SJCRH30 (cell line): ENCODE measurements at places on chromosomes 5 and 9. TPM values are rescaled to one million over a fixed set of nuclear protein-coding genes. Genes with fewer than 3 reads are reported as not detected.
A peak's percentile ranks its signal among the peaks of the same experiment; 100 is the strongest.

IFNA2 gene
- total RNA-seq: not detected in 2 replicates

DNA sequence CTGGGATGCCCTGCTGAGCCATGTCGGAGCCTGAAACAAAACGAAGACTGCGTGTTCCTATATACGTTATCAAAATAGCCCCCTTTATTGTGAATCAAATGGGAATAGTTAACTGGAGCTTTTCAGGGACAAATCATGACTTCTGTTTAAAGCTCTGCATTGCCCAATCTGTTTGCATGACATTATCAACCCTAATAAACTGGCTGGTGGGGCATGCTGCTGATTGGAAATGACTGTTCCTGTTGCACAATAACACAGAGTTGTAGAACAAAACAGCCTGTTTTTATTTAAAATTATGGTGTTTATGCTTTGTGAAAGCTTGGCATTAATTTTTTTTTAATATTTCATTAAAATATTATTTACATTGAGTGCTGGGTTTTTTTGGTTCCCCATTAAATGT, 215.5 kb downstream of the TMEM167A start:
- DNase-seq: no peak

DNA sequence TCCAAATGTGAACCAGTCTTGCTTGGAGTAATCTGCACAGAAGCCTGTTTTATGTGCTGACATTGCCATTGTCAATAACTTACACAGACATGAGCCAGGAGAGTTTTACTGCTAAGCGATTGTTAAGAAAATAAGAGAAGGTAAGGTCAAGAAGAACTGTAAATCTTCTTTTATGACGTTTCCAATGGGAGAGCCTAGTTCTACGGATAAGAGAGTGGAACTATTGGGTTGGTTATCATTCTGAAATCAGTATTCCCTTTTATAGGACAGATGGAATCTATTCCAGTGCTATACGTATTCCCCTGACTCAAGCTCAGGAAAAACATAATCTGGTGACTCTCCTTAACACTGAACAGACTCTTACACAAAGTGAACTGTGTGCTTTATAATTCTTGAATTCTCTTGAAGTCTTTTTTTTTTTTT, 137.9 kb upstream of the OTULINL start:
- no peak for DNase-seq

DNA sequence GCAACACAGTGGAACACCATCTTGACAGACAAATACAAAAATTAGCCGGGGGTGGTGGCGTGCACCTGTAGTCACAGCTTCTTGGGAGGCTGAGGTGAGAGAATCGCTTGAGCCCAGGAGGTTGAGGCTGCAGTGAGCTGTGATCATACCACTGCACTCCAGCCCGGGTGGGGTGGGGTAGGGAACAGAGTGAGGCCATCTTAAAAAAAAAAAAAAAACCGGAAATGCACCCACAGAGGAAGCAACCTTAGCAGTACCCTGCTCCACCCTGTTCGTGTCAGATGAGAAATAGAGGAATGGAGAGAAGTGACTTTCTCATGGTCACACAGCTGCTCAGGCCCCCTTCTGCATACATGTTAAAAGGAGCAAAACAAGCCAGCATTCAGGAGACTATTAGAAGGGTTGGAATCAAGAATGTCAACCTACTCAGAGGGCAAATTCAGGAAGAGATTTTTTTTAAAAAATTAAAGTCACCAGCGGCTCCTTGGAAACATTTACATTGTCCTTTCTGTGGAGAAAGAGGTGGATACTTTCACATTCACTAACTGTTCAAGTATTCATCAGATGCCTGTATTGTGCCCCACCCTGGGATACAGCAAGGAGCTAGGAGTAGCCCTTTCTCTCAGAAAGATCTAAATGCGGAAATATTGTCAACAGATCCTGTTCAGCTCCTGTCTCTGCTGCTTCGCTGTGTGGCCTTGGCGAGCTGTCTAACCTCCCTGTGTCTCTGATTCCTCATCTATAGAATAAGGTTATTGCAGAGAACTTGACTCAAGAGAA, 41.0 kb downstream of the CYFIP2 start:
- DNase-seq: no peak

ZBTB26 gene
- total RNA-seq: 10.0 and 12.4 TPM in 2 replicates

DNA sequence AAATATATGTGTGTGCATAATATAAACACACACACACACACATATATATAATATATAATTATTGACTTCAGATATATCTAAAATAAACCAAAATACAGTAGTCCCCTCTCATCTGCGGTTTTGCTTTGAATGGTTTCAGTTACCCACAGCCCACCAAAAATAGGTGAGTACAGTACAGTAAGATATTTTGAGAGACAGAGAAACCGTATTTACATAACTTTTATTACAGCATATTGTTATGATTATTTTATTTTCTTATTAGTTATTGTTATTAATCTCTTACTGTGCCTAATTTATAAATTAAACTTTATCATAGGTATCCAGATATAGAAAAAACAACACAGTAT, 564.2 kb downstream of the ACTL7B start:
- DNase-seq: no peak

OR1L6 gene
- not detected in 2 replicates for total RNA-seq

IFNK gene
- not detected in 2 replicates for total RNA-seq

DNA sequence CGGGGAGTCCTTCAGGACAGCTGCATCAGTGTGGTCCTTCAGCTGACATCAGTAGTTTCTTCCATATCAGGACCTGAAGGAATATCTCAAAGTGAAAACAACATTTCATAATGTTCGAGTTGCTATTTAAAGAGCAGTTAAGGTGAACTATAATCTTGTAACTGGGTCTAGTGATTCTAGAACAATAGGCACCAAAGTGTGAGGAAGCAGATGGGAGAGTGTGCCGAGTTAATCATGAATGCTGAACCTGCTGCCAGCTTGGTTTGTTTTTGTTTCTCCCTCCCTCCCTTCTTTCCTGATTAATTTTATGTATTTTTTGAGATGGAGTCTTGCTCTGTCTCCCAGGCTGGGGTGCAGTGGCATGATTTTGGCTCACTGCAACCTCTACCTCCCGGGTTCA, 3.6 kb upstream of the PTGR1 start:
- no peak for DNase-seq

SH2D3C gene
- total RNA-seq: 0.99 and 1.4 TPM in 2 replicates

PRPF4 gene
- 74.3 and 74.4 TPM in 2 replicates for total RNA-seq

DNA sequence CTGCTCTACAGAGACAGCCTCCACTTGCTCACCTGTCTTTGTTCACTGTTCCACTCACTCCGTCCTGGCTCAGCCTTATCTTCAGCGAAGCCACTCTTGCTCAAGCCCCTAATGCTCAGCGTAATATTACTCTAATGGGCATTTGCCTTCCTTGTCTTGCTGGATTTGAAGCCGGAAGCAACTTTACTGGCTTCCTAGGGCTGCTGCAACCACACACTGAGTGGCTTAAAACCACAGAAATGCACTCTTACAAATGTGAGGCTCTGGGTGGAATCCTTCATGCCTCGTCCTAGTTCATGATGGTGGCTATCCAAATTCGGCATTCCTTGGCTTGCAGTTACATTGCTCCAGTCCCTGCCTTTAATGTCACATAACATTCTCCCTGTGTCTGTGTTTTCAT, 85.5 kb upstream of the MARCHF11 start:
- peak; percentile 2 for DNase-seq

- peak; percentile 40 for DNase-seq
Observed at GRCh38 chr9:6758498-6759184, 868 bp downstream of the KDM4C start.

- no peak for DNase-seq
Observed at GRCh38 chr5:27963050-27963783, 924.8 kb upstream of the CDH9 start.

SPINK13 gene
- not detected in 2 replicates for total RNA-seq

HRH2 gene
- total RNA-seq: 0.15 TPM in 1 of 2 replicates, not detected in the other

- no peak for DNase-seq
Observed at GRCh38 chr5:122019919-122020590, 58.0 kb downstream of the LOX start.

GRCh38 chr9:137034709-137035506, 3.0 kb upstream of the FUT7 start:
- DNase-seq: peak; percentile 93

GPR150 gene
- not detected in 2 replicates for total RNA-seq

DNA sequence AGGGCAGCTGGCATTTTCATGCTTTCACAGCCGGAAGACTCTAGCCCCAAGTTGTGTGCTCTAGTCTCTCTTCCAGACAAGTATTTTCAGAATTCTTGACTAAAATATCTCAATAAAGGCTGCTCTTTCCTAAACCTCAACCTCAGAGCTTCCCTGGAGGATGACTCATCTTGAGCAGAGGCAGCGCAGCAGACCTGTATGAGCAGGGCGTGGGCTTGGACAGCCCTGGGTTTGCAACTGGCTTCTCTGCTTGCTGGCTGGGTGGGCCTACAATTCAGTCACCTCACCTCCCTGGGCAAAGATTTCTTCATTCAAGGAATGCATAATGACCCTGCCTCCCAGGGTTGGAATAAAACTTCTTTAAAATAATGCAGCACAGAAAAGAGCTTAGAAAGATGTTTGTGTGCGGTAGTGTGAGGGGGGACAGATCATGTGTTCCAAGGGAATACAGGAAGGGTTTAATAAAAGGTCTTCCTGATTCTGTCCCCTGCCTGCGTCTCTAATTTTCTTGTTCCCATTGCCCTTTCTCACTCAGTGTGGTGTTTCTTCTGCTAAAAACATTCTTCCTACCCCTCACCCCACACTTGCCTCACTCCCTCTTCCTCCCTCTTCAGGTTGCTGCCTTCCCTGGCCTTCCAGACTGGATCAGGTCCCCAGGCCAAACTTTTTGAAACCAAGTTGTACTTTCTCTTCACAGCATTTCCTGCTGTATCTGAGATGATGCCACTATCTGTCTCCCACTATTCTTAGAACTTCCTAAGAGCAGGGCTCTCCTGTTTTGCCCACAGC, 39.4 kb upstream of the MAP1B start:
- peak; percentile 28 for DNase-seq

DNA sequence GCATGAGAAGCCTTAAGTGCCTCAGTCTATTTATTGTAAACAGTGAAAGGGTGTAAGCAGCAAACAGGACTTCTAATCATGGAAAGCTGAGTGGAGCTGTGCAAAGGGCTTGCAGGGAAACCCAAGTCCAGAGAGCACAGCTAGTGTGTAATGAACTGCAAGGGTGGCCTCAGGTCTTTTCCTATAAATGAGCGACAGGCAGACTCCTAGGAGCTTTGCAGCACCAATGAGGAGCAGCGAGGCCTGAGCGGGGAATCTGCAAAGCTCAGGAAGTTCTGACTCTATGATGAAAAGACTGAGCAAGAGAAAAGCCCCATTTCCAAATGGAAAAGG, 250.1 kb upstream of the MAP3K1 start:
- no peak for DNase-seq

- no peak for DNase-seq
Observed at GRCh38 chr9:74771262-74771585, 116.5 kb downstream of the TRPM6 start.

DNA sequence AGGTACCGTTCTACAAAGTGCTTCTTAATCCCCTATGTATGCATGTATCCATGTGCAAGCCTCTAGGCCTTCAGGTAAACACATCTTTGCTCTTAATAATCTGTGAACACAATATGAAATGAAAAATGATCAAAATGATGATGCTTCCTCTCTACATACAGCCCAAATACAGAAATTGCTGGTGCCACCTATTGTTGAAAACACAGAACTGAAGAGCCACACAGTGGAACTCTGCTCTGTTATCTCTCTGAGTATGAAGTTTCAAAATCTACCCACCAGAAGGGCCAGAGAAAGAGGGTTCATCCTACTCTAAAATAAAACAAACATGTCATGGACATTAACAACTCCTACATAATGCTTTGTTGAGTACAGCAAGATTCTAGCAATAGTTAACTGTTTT, 71.3 kb downstream of the GLIS3 start:
- DNase-seq: peak; percentile 20

RNF180 gene
- total RNA-seq: 0.41 and 0.65 TPM in 2 replicates

DNA sequence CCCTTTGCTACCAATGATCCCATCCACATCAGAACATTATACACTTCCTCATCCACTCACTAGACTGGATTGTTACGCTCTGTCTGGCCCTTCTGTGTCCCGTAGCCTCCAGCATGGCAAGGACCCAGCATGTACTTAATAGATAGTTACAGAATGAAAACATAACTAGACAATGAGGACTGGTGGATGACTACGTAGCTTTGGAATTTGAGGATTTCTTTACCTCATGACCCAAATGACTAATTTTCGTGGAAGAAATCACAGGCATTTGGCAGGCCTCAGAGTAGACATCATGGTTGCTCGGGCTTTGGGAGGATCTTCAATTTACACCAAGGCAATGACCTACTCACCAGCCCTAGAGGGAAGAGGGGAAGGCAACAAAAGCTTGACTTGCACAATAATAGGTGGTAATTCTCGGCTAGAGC, 299.8 kb downstream of the TLE1 start:
- DNase-seq: peak; percentile 75

DNA sequence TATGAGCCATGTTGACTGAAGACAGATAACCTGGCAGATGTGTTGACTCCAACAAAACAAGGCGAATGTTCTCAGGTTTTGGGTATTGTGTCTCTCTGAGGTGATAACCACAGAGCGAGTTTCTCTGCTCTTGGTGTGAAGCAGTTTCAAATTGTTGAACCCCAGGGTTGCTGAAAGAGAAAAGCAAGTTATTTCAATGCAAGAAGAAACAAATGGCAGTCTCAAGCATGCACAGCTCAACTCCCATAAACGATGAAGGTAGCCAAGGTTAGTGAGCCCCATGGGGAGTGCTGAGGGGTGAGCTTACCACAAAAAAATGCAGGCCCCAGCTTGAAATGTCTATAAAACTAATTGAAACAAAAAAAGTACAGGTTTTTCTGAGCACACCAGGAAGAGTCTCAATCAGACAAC, 220.8 kb upstream of the DAPK1 start:
- DNase-seq: no peak

- no peak for DNase-seq
Observed at GRCh38 chr5:116475338-116475737, 99.3 kb downstream of the SEMA6A start.

DNA sequence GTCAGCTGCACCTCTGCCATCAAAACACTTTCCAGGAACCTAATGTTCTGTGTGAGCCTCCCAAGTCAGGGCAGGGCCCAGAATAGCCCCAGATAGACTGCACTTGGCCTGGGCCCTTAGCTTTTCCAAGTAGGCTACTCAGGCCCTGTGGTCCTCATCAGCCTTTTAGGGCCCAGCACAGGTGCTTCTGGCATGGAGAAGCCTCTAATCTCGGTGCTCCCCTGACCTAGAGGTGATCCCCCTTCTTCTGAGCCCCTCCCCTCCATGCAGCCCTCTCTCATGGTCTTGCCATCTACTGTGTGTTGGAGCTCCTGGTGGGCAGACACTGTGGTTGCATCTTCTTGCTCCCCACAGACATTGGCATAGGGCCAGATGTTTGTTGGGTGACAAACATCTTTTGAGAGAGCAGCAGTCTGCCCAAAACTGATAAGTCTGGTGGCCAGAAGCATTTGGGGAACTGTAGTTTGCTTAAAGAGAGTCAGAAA, 28.1 kb downstream of the FRMPD1 start:
- peak; percentile 27 for DNase-seq

GRCh38 chr9:108582726-108583125, 273.1 kb downstream of the ACTL7B start:
- no peak for DNase-seq

LCN9 gene
- total RNA-seq: not detected in 2 replicates

DNA sequence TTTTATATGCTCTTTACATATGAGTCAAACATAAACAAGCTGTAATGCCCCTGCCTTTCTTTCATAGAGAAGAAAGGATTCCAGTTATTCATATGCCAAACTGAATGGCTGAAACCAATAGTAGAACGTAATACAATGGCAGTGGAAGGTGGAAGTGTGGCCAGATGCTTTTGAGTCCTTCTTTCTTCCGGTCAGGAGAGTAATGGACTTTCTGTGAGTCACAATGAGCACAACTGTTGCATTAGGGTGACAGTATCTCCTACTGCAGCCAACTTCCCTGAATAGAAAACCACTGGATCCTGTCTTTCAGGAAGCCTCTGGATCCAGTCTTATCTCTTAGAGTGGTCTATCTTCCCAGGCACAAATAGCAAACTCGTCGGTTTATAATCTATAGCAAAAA, 855.2 kb downstream of the MAT2B start:
- no peak for DNase-seq
